Ovary (tissue), 10 donors: ENCODE measurements at places on chromosomes 12 and 14. TPM values are rescaled to one million over a fixed set of nuclear protein-coding genes. Genes with fewer than 3 reads are reported as not detected.

Gene P2RX2
- total RNA-seq: not detected

Gene TRHDE
- 19.0 TPM for total RNA-seq

Gene ALDH1L2
- total RNA-seq: 0.72 TPM

Gene JAG2
- total RNA-seq: 10.2 TPM

DNA sequence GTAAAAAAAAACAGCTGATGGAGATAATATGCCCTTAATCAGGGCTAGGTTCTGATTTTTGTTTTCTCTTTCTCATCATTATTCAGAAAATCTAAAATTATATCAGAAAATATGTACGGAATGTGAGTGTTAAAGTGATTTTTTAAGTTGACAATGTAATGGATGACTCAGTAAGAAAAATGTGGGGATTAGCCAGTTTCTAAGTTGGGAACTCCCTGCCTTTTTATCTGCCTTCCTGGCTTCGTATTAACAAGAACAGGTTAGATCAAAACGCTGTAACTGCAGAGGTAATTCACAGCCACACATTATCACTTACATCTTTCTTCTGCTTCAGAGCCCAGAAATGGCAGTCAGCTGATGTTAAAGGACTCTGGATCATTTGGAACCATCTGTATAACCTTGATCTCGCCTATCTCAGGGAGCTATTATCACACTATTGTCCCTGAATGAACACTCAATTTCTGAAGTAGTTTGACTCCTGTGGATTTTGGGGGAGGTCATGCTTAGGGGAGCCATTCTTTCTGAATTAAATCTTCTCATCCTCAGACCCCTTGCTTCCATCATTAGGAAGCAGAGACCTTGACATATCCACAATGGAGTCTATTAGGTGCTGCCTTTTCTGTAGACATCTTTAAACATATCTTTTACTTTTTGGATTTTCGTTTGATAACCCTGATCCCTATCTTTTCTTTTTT lies 135.7 kb upstream of the SLC16A7 start:
- DNase-seq: no peak

DNA sequence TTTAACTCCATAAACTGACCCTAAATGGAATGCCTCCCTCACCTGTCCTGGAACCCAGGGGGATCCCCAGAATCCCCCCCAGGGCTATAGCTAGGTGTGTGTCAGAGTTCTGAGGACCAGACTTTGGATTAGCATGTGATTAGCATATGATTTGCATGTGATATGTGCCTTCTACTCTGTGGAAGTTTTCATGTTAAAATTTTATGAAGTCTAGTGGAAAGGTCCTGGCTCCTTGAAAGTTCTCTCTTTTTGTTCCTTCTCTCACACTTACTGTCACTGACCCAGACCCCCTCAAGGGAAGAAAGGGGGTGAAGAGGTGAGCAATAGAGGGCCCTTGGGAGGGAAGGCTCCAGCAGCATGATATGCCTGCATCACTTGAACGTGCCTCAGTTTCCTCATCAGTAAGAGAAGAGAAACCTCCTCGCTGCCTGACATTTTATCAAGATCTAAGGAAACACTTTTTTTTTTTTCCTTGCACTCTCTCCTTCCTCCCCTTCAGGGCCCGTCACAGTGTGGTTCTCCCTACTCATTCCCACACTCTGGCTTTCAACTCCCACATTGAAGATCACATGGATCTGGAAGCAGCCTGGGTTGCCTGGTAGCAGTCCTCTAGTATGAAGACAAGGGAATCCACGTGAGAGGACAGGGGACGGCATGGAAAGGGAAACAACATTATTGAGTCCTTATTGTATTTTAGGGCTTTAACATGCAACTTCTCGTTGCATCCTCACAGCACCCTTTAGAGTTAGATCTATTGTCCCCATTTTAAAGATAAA lies 3.3 kb upstream of the C1QL4 start:
- DNase-seq: no peak
